ENCODE measurements at places on chromosomes 6 and 20.

DNA sequence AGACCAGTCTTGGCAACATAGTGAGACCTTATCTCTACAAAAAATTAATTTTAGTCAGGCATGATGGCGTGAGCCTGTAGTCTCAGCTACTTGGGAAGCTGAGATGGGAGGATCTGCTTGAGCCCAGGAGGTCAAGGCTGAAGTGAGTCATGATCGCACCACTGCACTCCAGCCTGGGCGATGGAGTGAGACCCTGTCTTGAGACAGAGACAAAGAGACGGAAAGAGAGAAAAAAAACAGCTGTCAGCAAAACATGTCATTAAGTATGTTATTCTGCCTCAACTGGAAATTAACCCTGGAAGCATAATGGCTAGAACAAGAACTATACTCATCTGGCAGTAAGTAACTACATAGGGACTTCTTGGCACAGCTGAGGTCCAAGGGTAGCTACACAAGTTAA, 7.2 kb downstream of the MMS22L start:
- H3K4me1 ChIP-seq: peaks cover 10% of the 10 kb centered on the region
- DNase-seq: no peak
- H3K27me3 ChIP-seq: no peaks in the 10 kb centered on the region
- no peak overlapping the region for H3K27ac ChIP-seq

DNA sequence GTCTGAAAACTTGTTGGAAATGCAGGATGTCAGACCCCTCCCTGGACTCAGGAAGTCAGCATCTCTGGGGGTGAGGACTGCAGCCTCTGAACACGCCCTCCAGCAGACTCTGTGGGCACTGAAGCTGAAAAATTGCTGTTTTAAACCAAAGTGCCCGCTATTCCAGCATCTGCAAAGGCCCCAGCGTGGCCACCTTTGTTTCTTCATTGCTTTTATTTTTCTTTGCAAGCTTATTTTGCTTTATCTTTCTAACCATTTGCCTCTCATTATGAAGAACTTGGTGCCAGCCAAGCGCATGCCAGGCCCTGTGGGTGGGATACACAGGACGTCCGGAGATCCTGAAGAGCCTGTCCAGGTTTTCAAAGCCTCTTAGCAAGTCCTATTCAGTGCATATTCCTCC, 203.9 kb upstream of the CST7 start:
- H3K4me3 ChIP-seq: no peak overlapping the region
- H3K27ac ChIP-seq: no peak overlapping the region
- H3K27me3 ChIP-seq: peaks cover 47% of the 10 kb centered on the region
- DNase-seq: no peak
- no peaks in the 10 kb centered on the region for H3K36me3 ChIP-seq
- no peaks in the 10 kb centered on the region for H3K4me1 ChIP-seq

DNA sequence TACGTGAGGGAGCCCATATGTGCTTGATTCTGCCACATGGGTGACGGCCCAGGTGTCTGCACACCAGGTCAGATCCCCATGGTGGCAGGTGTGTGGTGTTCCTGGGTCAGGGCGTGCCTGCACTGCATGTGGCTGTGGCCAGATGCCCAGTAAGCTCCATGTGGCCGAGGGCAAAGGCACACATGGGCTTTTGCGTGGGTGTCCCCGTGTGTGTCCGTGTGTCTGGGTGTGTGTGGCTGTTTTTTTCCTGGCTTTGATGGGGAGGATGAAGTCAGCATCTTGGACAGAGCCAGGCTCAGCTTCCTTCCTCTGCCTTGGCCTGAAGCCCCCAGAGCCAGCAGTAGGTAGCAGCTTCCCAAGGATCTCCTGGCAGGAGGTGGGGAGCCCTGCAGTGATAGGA, 1.5 kb upstream of the TNXB start:
- H3K27ac ChIP-seq: no peak overlapping the region
- peaks cover 19% of the 10 kb centered on the region for H3K4me1 ChIP-seq
- peaks cover 23% of the 10 kb centered on the region for H3K27me3 ChIP-seq
- no peak overlapping the region for H3K4me3 ChIP-seq
- H3K36me3 ChIP-seq: peaks cover 22% of the 10 kb centered on the region

GRCh38 chr20:44800391-44801046, 9.8 kb downstream of the RIMS4 start:
- no peak for DNase-seq
- H3K36me3 ChIP-seq: no peaks in the 10 kb centered on the region
- no peak overlapping the region for H3K4me3 ChIP-seq
- peaks cover 65% of the 10 kb centered on the region for H3K27me3 ChIP-seq
- no peaks in the 10 kb centered on the region for H3K4me1 ChIP-seq

- peaks cover 6% of the 10 kb centered on the region for H3K36me3 ChIP-seq
- no peak for DNase-seq
- H3K4me1 ChIP-seq: no peaks in the 10 kb centered on the region
- no peaks in the 10 kb centered on the region for H3K27me3 ChIP-seq
These were observed 38.0 kb downstream of the TBC1D7 start for GRCh38 chr6:13290335-13290734.
